Activated T-cell treated with anti-CD3 and anti-CD28 coated beads, Interleukin-2, amount 50 U/mL, for 24 hours (primary cell): ENCODE measurements at places on chromosomes 4 and X.

GRCh38 chr4:186400676-186401075 is 134.7 kb downstream of the F11 start:
- DNase-seq = no peak

DNA sequence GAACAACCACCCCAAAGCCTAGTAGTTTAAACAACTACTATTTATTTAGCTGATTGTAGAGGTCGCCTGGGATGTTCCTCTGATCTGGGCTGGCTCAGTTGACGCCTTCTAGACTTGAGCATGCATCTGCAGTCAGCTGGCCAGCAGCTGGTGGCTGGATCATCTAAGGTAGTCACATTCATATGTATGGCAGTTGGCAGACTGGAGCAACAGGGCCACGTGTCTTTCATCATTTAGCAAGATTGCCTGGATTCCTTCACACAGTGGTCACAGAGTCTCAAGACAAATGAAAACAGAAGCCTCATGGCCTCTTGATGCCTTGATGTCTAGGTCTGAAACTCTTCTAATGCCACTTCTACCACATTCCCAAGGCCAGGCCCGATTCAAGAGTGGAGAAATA is 220.6 kb upstream of the S100G start:
- DNase-seq = no peak

GRCh38 chrX:97740886-97741285 is 857.2 kb downstream of the RPA4 start:
- no peak for DNase-seq

DNA sequence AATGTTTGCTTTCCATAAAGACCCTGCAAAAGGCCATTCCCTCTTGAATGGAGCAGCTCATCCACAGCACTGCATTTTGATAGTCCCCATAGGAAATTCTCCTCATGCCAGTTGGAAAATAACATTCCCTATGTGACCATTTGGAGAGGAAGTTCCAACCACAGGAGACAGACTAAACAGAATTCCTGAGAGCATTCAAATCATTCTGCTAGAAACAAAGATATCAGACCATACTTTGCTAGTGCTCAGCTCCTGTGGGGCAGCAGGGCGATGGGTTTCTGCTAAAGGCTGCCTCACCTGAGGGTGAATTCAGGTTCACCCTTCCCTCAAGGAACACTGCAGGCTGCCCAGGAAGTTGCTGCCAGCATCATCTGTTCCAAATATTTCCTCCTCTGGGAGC is 58.8 kb downstream of the LNX1 start:
- no peak for DNase-seq

- no peak for DNase-seq
Measured at GRCh38 chrX:9258421-9259104, 206.3 kb upstream of the TBL1X start.

- no peak for DNase-seq
Measured at GRCh38 chr4:74297539-74297938, 10.7 kb upstream of the EPGN start.

DNA sequence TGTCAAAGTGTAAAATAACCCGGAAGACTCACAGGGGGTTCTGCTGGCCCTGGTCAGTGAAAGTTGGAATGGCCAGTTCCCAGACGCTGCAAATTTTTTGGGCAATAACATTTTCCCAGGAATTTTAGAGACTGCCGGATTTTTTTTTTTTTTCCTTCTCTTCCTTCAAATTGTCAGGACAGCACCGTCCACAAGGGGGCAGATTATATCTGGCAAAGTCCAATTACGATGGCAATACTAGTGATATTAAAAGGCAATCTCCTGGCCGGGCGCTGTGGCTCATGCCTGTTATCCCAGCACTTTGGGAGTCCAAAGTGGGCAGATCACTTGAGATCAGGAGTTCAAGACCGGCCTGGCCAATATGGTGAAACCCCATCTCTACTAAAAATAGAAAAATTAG is 20.5 kb downstream of the SLC25A5 start:
- no peak for DNase-seq

DNA sequence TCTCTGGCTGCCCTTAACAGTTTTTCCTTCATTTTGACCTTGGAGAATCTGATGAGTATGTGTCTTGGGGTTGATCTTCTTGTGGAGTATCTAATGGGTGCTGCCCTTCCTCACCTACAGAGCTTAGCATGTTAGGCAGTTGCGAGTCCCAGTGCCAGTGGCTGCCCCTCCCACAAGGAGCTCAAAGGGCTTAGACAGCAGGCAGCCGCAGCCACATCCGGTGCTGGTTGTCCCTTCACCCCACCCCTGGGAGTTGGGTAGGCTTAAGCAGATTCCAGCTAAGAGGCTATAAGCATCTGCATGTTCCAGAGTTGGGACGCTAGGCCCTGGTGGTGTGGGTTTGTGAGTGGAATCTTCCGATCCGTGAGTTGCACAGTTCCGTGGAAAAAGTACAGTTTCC is 322.1 kb upstream of the ARX start:
- DNase-seq = no peak

DNA sequence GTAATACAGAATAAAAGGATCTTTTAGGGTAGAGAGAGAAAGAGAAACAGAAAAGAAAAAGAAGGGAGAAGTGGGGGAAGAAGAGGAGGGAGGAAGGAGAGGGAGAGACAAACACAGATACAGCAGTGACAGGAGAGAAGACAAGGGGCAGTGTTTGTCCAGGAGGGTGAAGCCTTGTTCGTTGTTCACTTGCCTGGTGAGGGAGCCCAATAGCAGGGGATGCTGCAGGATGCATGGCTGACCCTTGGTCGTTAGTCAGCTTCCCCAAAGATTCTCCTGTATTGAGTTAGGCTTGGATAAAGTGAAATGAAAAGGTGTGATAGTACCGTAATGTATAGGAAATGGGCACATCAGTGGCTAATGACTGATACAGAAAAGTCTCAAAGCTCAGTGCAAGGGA is 403.7 kb downstream of the IL15 start:
- no peak for DNase-seq
